ENCODE measurements at places on chromosomes 12 and 14.
A peak's percentile ranks its signal among the peaks of the same experiment; 100 is the strongest.

- no peak for DNase-seq
These were observed 33.4 kb downstream of the TXNRD1 start for GRCh38 chr12:104249017-104249416.

DNA sequence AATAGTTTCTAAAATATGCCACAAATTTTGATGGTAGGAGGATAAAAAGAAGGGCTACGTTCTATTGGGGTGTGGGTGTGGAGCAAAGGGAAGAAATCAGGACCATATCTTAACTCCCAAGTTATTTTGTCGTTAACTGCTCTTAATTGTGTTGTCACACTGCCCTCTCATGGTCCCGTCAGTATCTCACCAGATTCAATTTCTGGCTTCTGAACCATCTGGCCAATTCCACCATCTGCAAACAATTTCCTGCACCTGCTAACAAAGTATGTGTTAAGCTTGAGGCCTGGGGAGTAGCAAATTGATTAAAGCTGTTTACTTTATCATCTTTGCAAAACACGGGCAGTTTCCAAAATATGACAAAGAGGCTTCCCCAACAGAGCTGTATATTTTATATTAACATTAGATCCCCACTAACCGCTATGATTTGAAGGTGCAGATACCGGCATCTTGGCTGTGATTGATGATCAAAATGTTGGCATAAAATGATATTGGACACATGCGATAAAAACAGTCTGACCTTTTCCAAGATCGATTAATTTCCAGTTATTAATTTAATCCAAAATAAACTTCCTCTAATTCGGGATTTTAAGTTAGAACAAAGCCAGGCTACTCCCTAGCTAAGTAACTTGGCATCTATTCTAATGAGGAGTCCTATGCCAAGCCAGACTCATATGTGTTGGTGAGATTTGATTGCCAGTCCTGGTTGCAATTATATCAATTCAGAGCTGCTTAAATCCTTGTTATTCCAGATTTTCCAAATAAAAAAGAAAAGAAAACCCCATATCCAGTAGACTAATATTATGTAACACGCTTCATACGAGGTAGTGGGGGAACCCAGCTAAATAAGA, 6.9 kb upstream of the DNM1L start:
- DNase-seq, result peak; percentile 19

DNA sequence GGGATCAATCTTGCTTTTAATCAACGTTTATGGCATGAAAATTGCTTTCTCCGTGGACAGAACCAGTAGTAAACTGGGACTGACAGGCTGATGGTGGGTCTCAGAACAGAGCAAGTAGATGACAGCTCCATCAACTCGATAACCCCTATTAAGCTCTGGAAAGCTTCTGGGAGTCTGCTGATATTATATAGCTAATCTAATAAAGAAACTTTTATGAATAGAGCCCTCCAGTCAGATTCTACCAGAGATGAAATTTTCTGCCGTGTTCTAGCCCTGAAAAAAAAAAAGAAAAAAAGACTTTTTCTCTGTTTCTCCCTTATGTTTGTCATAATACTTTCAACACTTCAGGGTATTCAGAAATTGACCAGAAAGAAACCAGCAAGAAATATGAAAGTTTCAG, 171.6 kb downstream of the APAF1 start:
- no peak for DNase-seq

- DNase-seq, result no peak
These were observed 22.5 kb downstream of the LGALS3 start for GRCh38 chr14:55151601-55152000.

DNA sequence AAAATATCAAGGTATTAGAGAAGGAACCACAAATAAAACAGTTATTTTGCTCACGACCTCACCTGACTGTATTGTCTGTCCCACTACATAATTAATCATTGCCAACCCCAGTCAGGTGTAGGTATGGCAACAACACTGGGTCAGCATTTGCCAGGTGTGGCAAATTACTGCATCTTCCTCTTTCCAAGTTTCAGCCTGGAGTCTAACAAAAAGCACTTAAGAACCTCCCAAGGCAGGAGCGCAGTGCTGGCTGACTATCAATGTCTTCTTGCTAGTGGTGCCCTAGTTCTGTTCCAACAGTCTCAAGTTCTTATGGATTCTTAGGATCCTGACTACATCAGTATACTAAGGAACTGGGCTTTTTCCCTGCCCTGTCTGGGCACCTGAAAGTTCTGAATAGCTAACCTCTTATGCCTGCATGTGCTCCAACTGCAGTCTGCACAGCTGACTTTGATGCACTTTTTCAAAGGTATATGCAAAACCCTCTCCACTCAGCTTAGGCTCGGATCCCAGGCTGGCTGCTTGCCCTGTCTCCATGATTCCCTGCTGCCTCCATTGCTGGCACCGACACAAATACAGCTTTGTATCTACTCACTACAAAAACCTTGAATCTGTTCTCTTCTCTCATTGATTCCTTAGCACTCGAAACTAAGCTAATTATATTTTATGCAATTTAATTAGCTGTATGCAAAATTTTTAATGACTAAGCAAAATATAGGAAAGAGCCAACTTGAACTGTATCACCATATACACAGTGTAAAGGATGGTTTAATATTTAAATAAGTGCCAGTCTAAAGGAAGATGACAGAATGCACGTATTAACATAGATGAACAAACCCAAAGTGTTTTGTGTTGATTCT, 113.3 kb downstream of the PRKD1 start:
- DNase-seq, result peak; percentile 96

GRCh38 chr14:45916340-45916953, 663.4 kb upstream of the MIS18BP1 start:
- DNase-seq, result no peak

DNA sequence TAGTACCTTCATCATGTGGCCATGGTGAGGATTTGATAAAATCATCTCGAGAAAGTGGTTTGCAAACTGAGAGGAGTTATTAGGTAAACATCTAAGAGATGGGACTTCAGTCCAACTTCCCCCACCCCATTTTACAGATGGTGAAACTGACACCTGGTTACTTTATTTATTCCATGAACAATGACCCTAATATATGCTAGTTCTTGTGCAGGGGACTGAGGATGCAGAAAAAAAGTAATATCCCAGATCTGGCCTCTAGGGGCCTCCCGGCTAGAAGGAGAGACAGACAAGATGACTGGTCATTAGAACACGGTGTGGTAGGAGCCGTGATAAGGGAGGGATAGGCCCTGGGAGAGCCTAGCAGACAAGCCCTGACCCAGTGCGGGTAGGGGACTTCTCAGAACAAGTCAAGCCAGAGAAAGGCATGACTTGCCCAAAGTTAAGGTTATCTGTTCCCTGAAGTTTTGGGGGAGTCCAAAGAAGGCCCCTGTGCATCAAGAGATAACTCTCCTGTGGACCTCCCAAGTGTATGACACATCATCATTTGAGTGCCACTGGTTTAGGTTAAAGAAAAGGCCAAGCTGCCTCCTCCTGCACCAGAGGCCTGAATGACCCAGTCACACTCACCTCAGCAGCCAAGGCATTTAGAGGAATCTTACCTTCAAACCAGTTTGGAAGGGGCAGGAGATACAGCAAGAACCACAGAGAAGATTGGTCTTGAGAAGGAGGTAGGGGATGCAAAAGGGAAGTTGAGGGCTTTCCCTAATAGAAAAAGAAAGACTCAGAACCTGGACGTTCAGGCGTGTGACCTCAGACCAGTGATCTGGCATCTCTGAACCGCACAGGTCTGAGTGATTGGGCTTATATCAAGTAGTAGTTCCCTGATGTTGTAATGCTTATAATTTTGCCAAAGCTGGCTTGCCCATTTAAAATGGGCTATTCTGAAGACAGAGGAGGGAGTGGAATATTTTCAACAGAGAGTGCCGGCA, 1.6 kb downstream of the CMKLR1 start:
- no peak for DNase-seq

GRCh38 chr14:68418174-68419118, 374.4 kb downstream of the ZFP36L1 start:
- DNase-seq, result peak; percentile 49

- no peak for DNase-seq
These were observed 148.5 kb downstream of the TMTC2 start for GRCh38 chr12:82835217-82835616.

DNA sequence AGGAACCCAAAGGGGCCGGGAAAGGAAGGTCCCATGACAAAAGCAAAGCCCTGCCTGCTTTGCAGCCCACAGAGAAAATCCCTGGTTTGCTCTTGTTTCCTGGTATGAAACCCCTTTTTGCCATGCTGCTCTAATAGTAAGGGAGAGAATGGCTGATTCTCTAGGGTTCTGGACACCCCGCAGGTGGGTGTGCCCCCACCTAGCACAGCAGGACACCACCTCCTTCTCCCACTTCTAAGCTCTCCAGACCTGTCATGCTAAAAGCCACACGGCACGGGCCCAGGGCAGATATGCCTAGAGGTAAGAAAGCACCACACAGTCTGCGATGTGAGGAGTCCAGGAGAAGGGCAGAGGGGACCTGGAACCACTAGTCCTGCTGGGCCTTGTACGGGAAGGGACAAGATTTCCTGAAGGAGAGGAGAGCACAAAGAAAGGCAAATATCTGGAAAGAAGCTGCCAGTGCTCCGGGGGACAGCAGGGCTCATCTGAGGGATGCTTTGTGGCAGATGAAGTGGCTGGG, 113.3 kb downstream of the BCL11B start:
- no peak for DNase-seq

- no peak for DNase-seq
These were observed 795.5 kb downstream of the C12orf50 start for GRCh38 chr12:87233671-87234070.

GRCh38 chr14:29906256-29906870, 21.3 kb downstream of the PRKD1 start:
- peak; percentile 68 for DNase-seq

Data from DMS79 treated with DMSO at 0.1 percent for 48 hours (cell line).